ENCODE measurements at places on chromosomes 1 and 21. TPM values are rescaled to one million over a fixed set of nuclear protein-coding genes. Genes with fewer than 3 reads are reported as not detected.

Gene CLEC20A
- polyA plus RNA-seq, result 0.78 TPM

Gene ITLN2
- not detected for polyA plus RNA-seq

Gene FAM72D
- not detected for polyA plus RNA-seq

Gene LAD1
- not detected for polyA plus RNA-seq

Gene MORC3
- 56.6 TPM for polyA plus RNA-seq

Gene ANKRD45
- 9.9 TPM for polyA plus RNA-seq
